ENCODE measurements at places on chromosomes 1 and 21.

DNA sequence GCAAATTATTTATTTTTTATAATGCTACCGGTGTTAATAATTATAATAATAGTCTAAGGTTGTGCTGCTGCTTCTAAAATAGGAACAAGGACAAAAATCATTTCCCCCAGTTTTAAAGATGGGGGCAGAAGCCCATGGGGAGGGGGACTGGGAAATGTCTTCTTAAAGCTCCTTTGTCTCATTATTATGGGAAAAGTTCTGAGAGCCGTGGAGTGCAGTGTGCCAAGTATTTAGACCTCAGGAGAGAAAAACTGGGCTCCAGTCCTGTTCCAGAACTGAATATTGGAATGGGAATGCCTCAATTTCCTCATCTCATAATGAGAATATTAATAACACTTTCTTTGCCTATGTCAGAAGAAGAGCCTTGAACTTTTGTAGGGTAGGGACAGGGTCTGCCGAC, 40.9 kb upstream of the ATF3 start:
- DNase-seq, result no peak

DNA sequence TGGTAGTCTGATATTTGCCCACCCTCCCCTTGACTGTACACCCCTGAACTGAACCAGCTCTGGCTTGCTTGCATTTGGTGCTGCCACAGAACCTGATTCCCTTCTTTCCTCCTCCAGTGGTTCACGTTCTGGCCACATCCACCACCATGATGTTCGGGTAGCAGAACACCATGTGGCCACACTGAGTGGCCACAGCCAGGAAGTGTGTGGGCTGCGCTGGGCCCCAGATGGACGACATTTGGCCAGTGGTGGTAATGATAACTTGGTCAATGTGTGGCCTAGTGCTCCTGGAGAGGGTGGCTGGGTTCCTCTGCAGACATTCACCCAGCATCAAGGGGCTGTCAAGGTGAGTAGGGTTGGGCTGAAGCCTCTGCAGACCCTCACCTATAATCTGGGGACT, 1.8 kb downstream of the CDC20 start:
- no peak for DNase-seq

GRCh38 chr1:220767312-220768125, 19.2 kb upstream of the MTARC1 start:
- no peak for DNase-seq

- DNase-seq, result no peak
Measured at GRCh38 chr1:75430526-75430925, 180.4 kb downstream of the SLC44A5 start.

DNA sequence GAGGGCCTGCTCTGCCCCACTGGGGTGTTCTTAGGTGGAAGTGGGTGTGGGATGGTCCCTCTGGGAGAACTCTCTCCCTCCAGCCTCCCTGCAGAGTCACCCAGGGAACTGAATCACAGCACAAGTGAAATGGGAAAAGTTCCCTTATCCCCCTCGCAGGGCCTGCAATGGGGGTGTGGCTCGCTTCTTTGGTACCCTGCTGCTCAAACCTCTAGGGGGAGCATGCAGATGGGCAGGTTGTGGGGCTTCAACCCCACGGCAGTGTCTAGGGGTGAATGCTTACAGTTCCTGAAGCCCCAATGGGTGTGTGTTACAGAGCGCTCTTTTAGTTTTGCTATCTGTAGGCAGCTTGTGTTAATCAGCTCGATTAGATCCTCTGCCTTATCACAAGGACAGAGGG, 59.0 kb upstream of the TINAGL1 start:
- DNase-seq, result no peak

- DNase-seq, result no peak
Measured at GRCh38 chr1:53074313-53075154, 12.5 kb downstream of the PODN start.

DNA sequence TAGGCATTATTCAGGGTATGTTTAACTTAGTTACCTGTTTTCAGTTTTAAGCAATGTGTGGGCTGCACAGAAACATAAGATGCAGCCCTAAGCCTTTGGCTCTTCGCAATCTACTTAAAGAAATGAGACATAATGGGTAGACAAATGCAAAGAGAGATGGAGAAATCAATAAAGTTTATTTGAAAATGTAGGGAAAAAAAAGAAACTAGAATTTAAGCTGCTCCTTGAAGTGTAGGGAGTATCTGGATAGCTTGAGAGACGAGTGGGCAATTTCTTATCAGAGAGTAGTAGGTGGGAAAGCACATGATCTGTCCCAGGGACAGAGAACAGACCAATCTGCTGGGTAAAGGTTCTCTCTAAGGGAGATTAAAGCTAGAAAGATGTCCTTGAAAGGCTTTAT, 8.9 kb downstream of the WNT2B start:
- DNase-seq, result no peak

Measured in NCI-H748 treated with DMSO at 0.1 percent for 48 hours (cell line).